ENCODE measurements at places on chromosomes 5 and 9.

GRCh38 chr5:71576241-71576640 is 10.9 kb upstream of the MCCC2 start:
- no peak for DNase-seq

DNA sequence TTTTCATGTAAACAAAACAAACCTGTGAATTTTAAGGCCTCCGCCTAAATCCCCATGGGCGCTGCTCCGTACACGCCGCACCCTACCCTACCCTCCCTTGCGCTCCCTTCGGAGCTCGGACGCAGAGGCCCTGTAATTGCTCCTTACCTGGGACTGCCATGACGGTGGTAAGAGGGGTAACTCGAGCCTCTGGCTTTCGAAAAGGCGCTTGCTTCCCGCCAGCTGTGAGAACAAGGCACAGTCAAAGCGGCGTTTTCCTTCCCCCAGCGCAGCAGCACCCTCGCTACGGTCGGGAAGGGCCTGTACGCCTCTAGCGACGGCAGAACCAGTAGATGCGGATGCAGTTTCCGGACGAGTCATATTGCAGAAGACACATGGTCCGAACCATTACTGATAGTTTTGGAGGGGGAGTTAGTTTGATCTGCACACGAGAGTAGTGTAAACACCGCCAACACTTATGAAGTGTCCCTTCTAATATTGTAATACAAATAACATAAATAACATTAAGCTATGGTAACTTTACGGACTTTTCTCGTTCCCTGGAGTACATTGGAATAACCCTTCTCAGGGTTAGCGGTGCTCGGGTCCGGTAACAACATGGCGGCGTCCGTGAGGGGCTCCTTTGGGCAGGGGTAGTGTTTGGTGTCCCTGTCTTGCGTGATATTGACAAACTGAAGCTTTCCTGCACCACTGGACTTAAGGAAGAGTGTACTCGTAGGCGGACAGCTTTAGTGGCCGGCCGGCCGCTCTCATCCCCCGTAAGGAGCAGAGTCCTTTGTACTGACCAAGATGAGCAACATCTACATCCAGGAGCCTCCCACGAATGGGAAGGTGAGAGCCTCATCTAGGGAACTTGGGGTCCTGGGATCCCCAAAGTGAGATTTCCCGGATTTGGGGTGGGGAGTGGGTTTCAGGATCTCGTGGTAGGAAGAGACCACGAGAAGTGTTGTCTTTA is at the start of the genes CWC27 and SREK1IP1:
CWC27 (plus strand) TSS at position 573 of the 955 bp plus-strand sequence; CDS start at position 790, 217 bp downstream.
SREK1IP1 (minus strand) TSS at position 334 of the 955 bp plus-strand sequence; CDS start at position 160, 174 bp downstream.
- peak; percentile 43 for DNase-seq

DNA sequence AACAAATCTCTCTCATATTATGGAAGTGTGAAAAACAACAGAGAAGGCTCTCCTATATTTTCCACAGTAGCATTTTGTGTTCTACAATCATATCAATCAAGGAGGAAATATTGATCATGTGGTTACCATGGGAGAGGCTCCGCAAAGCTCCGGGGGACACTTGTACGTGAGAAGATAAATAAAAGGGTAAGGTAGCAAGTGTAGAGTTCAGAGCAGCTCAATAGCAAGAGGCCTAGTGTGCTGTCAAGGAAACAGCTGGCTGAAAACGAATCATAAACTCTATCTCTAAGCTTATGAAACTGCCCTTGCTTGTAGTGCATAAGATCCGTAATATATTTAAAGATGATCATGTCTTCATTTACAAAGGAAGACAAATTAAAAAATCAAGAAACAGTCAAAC is 57.5 kb downstream of the CDH18 start:
- DNase-seq, result no peak

GRCh38 chr9:22008717-22009505 is at the start of gene CDKN2B:
CDKN2B (minus strand) TSS chr9:22009305; CDS start chr9:22008953, 352 bp downstream.
- DNase-seq, result peak; percentile 76

DNA sequence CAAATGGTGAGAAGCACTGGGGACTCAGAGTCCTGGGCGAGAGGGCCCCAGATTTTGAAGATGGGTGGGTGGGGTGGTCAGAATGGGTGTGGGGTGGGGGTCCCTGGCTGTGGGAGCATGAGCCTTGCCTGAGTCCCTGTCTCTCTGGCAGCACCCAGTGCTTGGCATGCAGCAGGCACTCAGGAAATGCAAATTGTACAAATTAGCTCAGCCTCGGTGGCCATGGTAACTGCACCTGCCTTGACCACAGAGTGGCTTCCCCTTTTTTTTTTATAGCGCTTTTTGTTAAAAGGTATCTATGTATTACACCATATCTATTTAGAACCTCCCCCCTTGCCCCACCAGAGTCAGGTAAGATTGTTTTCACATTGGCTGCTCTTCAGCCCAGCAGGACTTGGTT is 19.2 kb upstream of the PITX1 start:
- DNase-seq, result no peak

DNA sequence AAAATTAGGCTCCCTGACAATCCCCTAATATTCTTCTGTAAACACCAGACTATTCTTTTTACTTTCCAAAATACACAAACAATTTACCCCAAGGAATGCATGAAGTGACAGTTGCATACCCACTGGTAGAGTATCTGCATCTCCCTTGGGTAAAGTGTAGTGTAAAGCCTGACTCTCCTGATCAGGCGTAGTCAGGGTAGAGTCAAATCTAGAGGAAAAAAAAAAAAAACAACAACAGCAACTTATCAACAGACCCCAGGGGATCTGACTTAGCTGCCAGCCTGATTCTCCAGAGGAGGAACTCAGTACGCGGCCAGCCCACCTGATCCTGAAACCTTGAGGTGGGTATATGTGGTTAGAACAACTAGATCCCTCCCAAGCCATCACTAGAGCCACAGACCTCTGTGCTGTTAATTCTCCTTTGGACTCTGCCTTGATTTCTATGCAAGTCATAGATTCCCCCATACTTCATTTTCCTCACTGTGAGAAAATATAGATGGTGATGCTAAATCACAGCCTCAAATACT is 61.0 kb downstream of the ZNF608 start:
- DNase-seq, result no peak

DNA sequence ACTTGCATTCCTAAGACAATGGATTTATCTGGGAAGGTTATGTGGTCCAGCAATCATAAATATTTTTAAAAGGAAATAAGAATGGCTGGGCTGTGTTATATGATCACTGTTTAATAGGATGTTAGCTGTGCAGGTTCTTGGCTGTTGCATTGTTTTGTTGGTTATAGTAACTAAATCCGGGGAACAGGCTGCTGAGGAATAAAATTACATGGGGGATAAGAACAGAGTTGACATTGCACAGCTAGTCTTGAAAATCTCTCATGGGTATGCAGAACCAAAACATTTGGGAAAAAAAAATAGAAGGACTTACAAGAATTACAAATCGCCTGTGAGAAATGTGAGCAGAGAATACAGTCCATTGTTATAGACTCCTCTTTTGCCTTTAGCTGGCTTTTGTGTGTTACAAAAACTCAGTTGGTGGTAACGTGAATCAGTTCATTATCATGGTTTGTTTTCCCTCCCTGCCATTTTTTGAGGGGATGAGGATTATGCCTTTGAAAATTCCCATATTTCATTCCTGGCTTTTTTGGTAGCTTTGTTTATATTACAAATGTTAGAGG is 375.3 kb upstream of the DAB2 start:
- no peak for DNase-seq

GRCh38 chr5:75512383-75513074 is 838 bp downstream of the POLK start:
- DNase-seq, result no peak

DNA sequence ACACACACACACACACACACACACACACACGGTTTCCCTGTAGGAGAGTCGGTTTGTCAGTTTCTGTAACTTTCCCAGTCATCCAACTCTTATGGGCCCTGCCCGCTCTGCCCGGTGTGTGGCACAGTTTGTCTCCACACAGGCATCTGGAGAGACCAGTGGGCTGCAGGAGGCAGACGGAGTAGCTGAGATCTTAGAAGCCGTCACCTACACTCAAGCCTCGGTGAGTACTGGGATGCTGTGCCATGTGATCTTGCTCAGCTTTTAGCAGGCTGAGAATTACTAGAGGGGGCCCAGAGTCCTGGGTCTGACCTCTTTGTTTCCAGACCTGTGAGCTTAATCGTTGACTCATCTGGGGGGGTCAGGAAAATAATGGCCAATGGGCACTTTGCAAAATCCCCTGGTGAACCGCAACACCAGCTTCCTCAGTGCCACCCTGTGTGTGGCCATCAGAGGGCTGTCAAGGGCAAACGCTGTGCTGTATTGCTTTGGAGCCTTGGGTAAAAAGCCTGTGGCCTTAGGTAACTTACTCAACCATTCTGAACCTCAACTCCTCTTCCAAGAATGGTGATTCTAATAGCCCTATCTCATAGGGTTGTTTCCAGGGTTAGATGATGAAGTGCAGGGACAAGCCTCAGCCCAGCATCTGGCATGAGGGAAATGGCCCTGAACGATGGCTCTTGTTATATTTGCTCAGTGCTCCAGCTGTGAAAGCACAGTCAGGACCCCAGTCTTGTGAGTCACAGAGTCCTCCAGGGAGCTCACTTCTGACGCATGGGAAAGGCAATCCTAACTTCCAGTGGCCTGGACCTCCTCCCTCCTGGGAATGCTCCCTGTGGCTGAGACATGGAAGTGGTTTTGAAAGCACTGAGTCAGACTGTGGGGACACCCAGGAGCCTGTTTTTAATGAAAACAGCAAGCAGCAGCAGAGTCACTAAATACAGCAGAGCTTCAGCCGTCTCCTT is 45.6 kb downstream of the COL15A1 start:
- DNase-seq, result no peak

DNA sequence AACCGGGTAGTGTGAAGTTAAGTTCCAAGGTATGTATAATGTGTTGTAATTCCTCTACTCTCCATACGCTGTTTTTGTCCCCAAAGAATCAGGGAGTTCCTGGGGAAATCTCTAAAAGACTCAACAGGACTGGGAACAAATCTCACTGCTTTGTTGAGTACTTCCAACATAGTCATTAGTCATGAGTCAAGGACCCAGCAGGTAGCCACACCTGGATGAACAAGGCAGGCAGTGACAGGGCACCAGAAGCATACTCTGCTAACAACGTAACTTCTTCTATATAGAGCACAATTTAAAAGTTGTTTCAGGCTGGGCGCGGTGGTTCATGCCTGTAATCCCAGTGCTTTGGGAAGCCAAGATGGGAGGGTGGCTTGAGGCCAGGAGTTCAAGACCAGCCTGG is 126.8 kb downstream of the SLC1A3 start:
- DNase-seq, result no peak

DNA sequence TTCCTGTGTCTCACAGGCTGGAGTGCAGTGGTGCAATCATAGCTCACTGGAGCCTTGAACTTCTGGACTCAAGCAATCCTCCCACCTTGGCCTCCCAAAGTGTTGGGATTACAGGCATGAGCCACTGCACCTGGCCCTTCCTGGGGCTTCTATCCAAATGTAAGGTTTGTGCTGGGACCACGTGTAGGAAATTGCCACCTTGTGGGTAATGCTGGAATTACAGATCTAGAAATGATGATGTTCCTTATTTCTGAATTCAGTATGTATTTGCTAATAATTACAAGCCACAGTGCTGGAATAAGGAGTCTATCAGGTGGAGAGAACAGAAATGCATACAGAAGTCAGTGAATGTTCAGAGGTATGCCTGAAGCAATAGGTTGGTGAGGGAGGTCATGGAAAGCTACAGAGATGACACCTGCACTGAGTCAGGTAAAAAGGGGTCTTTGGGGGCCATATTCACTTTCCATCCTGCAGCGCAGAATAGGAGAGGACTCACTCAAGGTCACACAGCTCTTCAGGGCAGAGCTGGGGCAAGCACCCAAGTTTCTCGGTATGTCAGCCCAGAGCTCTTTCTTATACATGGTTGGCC is 8.8 kb upstream of the IGFBPL1 start:
- DNase-seq, result no peak

DNA sequence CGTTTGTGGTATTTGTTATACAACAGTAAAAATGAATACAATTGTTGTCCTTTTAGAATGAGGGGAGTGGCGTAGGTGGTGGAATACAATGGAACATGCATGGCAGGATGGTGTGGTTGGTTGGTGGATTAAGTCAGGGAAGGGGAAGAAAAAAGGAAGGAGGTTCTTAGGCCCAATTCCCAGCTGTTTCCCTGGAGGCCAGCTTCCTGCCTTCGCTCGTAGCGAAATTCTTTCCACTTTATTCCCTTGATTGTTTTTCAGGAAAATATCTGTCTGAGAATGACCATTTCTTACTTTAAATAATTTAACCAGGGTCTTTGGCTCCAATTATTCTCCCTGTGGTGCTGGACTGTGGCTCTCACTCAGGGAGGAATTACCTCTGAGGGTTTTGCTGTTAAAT is 24.1 kb upstream of the DMAC1 start:
- no peak for DNase-seq

DNA sequence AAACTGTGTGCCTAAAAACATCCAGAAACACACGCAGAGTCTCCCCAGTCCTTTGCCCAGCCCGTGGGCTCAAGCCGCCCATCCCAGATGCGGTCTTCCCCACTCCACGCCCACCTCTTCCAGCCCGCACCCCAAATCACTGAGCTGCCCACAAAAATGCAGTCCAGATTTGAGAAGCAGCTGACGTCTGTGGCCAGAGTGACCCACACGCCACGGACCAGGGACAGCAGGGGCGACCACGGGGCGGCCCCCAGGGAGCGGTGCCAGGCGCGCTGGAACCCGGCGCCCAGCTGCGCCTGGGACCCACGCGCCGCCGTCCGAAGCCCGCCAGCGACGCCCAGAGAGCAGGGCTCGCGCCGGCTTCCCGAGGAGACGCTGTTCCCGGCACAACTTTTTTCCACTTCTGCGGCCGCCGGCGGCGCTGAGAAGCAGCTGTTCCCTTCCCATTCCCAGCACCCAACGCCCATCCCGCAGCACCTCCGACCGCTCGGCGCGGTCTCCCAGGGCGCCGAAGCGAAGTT is 674 bp downstream of the LHFPL2 start:
- DNase-seq, result no peak

DNA sequence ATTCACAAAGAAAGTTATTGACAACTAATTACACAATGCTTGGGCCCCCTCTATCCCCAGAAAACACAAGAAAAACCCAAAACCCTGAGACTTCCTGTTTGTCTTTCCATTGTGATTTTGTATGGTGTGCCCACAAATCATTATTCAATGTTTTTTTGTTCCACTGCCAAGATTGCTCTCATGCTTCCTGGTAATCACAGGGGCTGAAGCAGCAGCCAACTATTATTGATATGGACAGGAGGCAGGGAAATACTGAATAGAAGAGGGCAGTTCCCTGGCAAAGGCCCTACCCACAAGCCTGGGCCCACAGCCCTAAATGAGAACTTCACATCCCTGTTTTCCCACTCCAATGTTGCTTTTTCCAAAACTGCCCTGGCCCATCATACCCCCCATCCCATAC is 21.5 kb upstream of the RFK start:
- DNase-seq, result peak; percentile 79

- no peak for DNase-seq
Measured at GRCh38 chr5:179680014-179680779, 637 bp downstream of the CBY3 start.

- DNase-seq, result no peak
Measured at GRCh38 chr5:5572010-5572865, 149.8 kb downstream of the ICE1 start.

Measured in NCI-H2081 treated with DMSO at 0.1 percent for 48 hours (cell line).